ENCODE measurements at places on chromosomes 13 and 19.
A peak's percentile ranks its signal among the peaks of the same experiment; 100 is the strongest.

GRCh38 chr19:54551293-54551692, 22.3 kb upstream of the LILRA2 start:
- ATAC-seq: no peak

DNA sequence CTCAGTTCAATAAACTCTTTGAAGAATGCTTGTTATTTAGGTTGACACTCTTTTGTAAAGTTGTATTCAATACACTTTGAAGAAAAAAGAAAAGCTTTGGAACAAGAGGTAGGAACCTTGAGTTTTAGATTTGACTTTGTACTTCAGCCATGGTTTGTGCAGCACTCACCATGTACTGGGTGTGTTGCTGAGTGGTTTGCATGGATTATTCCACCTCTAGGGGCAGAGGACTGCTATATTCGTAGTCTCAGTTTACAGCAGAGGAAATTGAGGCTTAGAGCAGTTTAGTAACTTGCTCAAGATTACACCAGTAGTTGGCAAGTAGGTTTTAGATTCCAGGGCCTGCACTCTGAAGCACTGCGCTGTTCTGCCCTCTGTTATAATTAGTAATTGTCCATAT, 68.8 kb downstream of the DNAJC3 start:
- no peak for ATAC-seq

GRCh38 chr13:40102360-40102727, 446.9 kb downstream of the COG6 start:
- peak; percentile 32 for ATAC-seq

- no peak for ATAC-seq
These were observed 49.3 kb upstream of the SPACA7 start for GRCh38 chr13:112326821-112327370.

- ATAC-seq: no peak
These were observed 3.6 kb downstream of the ONECUT3 start for GRCh38 chr19:1756705-1757465.

GRCh38 chr19:29372091-29372415, 153.7 kb upstream of the VSTM2B start:
- no peak for ATAC-seq

DNA sequence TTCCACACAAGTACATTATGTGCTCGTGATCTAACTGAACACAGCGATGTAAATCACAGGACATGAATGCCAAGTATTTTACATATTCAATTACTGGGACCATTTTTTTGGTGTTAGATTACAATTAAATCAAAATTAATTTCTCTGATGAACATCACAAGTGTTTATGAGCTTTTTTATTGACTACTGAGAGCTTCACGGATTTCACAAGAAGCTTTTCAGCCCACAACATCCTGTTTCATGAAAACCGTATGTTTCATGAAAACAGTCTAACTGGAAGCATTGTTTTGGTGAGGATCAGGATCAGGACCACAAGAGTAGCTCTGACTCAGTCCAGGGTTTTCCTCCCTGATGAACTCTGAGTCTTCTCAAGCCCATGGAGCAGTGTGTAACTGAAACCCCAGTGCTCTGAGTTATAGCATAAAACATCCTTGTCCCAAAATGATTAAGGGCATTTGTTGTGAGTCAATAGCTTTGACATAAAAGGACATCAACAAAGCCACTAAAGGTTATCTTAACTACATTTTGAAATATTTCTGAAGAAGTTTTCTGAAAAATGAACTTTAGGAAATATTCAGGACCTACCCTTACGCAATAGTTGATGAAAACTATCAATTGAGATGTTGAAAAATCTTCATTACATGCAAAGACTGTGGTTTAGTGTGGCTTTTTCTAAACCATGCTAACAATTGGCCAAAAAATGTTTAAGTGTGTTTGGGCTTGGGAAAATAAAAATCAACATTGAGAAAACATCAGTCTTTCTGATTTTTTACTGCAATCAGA, 49.3 kb downstream of the UFM1 start:
- ATAC-seq: no peak

GRCh38 chr19:42576241-42576640, 18.5 kb downstream of the CEACAM8 start:
- ATAC-seq: peak; percentile 43

DNA sequence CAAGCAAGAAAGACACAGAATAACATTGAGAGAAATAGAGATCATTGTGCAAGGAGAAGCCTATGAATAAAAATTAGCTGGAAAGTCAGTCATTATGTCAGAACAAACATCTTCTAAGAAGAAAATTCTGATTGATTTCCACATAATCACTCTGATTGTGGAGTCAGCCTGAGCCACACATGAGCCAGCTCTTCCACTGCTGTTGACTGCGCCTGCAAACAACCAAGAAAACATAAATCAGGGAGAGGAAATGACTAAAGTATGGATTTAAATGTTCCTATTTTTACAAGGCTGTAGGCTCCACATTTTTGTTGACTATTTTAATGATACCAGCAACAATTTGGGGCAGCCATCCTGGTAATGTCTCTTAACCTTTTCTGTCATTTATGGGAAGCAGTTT, 962.3 kb downstream of the EFNB2 start:
- no peak for ATAC-seq

GRCh38 chr19:31223740-31224534, 125.3 kb downstream of the TSHZ3 start:
- no peak for ATAC-seq

DNA sequence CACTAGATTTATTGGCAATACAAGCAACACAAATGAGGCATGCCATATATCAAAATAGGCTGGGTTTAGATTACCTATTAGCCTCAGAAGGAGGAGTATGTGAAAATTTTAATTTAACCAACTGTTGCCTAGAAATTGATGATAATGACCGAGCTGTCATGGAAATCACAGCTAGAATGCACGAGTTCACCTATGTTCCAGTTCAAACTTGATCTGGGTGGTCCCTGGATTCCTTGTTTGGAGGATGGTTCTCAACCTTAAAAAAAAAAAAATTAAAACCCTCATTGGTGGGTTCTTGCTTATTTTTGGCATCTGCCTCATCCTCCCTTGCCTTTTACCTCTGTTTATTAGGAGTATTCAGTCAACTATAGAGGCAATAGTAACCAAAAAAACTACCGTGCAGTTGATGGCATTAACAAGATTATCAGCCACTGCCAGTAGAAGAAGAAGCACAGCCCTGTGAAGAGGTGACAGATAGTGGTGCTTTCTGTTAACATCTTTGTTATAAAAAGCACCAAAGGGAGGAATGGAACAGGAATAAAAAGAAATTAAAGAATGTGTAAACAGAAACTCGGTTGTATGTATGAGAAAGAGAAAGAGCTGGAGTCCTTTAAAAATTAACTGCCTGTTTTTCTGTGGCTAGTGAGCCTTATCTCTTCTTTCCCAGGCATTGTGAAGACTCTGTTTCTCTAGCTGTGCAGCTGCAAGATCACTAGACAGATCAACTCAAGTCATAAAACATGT, 106.4 kb downstream of the ZNF429 start:
- ATAC-seq: no peak

DNA sequence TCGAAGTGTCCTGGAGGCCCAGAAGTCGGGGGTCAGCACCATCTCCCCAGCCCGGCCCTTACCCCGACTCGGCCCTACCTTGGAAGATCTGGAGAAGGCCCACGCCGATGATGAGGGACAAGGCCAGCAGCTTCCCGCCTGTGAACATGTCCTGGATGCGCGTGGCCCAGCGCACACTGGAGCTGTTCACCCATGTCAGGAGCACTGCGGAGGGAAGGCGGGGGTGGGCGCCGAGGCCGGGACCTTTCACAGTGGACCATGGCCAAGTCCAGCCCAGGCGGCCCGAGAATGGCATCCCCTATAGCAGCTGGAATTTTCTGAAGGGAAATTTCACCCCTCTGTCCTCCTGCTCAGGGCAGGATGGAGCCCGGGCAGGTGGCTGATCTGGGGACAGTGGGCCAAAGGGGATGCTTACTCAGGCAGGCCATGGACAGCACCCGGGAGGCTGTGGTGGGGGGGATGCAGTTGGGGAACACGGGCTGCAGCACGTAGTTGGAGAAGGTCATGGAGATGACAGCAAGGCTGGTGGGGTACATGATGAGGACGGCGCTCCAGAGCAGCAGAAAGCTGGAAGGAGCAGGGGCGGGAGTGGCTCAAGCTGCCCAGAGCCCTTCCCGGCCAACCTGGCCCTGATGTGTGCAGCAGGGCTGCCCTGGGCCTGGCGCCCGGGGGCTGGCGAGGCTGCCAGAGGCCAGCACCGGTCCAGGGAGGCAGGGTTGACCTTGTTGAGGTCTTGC, 13.0 kb downstream of the SLC7A10 start:
- no peak for ATAC-seq

DNA sequence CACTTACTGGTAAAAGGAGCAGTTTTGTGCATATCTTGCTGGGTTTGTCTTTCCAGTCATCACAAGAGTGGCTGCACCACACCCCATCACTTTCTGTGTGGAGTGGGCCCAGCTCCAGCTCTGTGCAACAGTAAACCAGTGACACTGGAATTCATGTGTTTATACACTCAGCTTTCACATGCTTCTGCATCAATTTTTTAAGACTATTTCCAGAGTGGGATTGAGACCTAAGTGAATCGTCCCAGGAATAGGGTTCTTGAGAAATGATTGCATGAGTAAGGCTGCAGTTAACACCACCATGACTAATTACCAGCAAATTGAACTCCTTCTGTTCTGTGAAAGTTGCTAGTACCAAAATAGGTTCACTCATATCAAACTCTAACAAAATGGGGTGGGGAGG, 5.3 kb upstream of the CFAP97D2 start:
- no peak for ATAC-seq

GRCh38 chr19:19134687-19135158, 3.6 kb downstream of the TMEM161A start:
- no peak for ATAC-seq

DNA sequence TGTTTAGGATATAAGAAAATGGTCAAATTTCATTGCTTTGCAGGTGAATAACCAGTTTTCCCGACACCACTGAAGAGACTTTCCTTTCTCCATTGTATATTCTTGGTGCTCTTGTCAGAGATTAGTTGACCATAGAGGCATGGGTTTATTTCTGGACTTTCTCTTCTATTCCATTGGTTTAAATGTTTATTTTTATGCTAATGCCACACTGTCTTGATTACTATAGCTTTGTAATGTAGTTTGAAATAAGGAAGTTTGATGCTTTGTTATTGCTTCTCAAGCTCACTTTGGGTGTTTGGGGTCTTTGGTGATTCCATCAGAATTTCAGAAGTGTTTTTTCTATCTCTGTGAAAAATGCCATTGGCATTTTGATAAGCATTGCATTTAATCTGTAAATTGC, 190.0 kb upstream of the SPRY2 start:
- no peak for ATAC-seq

GRCh38 chr19:53882391-53883050, 524 bp downstream of the PRKCG start:
- no peak for ATAC-seq

DNA sequence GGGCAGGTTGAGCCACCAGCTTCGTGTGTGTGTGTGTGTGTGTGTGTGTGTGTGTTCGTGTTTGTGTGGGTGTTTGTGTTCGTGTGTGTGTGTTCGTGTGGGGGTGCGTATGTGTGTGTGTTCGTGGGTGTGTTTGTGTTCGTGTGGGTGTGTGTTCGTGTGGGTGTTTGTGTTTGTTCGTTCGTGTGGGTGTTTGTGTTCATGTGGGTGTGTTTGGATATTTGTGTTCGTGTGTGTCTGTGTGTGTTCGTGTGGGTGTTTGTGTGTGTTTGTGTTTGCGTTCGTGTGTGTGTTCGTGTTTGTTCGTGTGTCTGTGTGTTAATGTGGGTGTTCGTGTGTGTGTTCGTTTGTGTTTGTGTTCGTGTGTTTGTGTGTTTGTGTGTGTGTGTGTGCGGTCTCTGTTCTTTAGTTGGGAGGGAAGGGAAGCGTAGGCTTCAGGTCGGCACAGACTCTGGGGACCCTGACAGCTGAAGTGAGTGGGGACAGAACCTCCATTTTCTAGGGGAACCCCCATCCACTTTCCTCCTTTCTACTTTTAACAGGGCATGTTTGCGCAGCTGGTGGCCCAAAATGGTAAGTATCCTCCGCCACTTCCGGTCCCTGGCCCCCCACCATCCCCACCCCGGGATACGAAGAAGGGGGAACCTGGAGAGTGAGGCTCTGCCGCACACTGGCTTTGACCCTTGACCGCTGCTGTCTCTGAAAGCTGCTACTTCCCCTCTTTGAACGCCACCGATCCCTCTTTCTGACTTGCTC, 1.6 kb downstream of the TNFSF9 start:
- peak; percentile 42 for ATAC-seq

GRCh38 chr19:58466089-58466759, 656 bp upstream of the ZNF324 start:
- peak; percentile 19 for ATAC-seq

GRCh38 chr19:55467236-55468053, 2.9 kb upstream of the C19orf85 start:
- peak; percentile 85 for ATAC-seq

GRCh38 chr13:113766035-113766800, 7.2 kb downstream of the TMEM255B start:
- ATAC-seq: no peak

DNA sequence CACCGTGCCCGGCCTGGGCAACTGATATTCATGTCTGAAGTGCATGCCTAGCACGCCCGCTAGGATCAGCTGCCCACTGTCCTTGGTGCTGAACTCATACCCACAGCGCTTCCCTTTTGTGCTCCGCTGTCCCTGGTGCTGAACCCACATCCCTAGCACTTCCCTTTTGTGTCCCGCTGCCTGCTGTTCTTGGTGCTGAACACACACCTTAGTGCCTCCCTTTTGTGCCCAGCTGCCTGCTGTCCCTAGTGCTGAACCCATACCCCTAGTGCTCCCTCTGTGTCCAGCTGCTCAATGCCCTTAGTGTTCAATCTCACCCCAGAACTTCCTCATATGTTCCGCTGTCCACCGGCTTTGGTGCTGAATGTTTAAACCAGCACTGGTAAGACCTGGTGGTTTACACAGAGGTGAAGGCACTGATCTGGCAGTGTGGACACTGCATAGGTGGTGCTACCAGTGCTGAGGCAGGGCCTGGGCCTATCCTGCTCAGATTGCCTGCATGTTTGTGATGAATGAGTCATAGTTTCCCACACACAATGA, 26.3 kb upstream of the SIGLEC11 start:
- ATAC-seq: peak; percentile 78

- ATAC-seq: no peak
These were observed 19.2 kb downstream of the NLRP13 start for GRCh38 chr19:55912916-55913315.

DNA sequence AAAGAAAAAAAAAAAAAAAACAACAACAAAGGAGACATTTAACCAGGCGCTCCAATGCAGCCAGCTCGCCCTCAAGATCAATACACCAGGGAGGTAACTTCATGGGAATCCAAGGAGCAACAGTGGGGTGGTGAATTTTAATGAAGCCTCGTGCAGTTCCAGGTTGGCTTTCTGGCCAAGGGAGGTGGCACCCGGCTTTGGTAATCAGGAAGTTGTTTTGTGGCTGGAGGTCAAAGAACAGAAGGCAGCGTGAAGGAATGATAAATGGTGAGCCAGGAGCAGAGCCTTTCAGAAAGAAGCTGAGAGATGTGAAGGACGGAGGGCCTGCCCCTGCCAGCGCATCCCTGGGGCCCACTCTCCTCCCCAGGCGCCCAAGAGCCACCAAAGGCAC, 188.2 kb upstream of the TSC22D1 start:
- ATAC-seq: no peak

- no peak for ATAC-seq
These were observed 26.5 kb downstream of the ENOX1 start for GRCh38 chr13:43760257-43760656.

- no peak for ATAC-seq
These were observed 1235.2 kb upstream of the SLC10A2 start for GRCh38 chr13:104301171-104301975.
